Left lobe of liver (tissue), 2 donors: ENCODE measurements at places on chromosomes 5 and 9.
A peak's percentile ranks its signal among the peaks of the same experiment; 100 is the strongest.

DNA sequence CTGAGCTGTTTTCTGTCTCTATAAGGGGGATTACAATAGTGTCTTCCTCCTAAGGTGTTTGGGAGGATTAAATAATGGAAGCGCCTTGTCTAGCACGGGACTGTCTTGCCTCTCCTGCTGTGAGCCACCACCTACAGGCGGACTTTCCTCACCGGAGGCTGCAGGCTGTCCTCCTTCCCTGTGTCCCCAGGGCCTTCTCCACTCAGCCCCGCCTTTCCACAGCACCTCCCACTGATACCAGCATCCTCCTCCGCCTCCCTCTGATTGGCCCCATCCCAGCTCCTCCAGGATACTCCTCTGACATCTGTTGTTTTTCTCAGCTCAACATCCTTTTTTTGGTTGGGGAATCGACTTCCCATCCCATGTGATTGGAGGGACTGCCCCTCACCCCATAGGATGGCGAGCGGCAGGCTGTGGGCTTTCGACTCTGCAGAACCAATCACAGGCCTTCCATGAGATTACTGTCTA lies 851 bp upstream of the ZDHHC12 start:
- peak; percentile 67 for DNase-seq

DNA sequence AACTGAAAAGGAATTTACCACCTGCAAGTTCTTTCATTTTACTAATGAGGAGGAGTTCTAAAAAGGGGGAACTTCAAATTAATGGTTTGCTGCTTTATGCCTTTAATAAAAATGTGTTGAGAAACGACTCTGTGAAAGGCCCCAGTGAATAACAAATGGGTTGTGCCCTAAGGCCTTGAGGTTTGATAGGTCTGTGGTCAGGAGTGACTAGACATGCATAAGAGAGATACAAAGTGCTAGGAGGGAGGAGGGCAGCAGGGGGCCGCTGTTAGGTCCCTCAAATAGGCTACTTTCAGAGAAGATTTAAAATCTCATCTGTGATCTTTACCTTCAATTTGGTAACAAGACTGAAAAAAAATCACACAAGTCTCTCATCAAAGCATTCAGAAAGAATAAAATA lies 58.3 kb downstream of the FAM81B start:
- no peak for DNase-seq

DNA sequence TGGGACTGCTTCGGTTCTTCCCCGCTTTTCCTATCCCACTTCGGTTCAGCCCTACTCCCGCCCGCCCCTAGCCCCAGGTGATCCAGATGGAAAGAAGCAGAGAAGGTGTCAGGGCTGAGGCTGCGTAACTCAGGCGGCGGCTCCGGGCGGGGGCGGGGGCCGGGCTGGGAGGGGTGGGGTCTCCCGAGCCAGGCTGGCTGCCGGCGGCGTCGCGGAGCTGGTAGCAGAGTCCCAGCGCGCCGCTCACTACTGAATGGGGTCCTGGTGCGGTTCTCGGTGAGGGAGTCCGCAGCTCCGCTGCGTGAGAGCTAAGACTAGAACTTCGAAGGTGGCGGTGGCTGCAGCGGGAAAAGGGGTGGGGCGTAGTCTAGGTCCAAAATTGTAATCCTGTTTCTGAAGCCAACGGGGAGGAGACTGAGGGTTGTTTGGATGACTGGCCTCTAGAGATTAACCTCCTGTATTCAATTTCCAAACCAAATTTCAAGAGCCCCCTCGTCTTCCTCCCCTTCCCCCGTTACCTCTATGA lies 1.4 kb downstream of the PRR16 start:
- DNase-seq: no peak

DNA sequence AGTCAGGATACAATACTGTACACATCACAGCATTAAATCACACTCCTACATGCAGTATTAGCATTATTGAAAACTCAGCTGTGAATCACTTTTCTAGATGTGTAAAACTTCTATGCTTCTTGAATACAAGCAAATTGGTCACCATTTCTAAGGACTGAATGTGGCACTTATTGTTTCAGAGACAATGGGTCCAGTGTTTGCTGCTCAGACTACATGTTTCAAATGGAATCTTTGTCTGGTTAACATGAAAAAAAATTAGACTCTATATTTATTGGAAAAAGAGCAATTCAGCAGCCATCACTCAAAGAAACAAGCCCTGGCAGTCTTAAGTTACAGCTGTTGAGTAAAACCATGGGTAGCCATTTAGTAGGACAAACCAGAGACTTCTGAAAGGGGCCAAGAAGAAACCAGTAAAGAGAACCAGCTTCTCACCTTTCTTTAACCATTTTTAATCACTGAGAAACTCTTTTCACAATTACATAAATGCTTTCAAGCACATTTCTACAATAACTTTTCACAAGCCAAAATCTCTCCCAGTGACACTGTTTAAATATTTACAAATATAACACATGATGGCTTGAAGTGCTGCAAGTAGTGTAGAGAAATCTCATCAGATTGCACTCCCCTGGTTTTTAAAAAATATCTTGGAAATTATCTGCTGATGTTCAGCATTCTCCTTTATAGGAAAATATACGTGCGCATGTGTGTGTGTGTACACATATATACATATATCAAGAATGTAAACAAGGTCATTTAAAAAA lies 35.2 kb downstream of the OR2K2 start:
- DNase-seq: no peak
